Mesendoderm (in vitro differentiated cells): ENCODE measurements at places on chromosomes 12 and 14.

DNA sequence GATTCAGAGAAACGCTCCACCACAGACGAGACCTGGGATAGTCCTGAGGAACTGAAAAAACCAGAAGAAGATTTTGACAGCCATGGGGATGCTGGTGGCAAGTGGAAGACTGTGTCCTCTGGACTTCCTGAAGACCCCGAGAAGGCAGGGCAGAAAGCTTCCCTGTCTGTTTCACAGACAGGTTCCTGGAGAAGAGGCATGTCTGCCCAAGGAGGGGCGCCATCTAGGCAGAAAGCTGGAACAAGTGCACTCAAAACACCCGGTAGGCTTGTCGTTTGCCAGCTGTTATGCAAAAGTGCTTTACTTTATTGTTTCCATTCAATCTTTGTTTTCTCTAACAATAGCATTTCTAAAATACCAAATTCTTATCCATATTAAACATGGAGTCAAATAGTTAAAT lies 287.3 kb downstream of the NAV3 start:
- H3K27ac ChIP-seq = no peak overlapping the region
- H3K4me3 ChIP-seq = no peak overlapping the region
- no peaks in the 10 kb centered on the region for H3K27me3 ChIP-seq
- H3K36me3 ChIP-seq = no peaks in the 10 kb centered on the region

- H3K4me3 ChIP-seq = no peak overlapping the region
- DNase-seq = peak; percentile 9
- H3K4me1 ChIP-seq = no peaks in the 10 kb centered on the region
- H3K27me3 ChIP-seq = no peaks in the 10 kb centered on the region
These were observed 77.2 kb downstream of the BAZ1A start for GRCh38 chr14:34797747-34798583.

DNA sequence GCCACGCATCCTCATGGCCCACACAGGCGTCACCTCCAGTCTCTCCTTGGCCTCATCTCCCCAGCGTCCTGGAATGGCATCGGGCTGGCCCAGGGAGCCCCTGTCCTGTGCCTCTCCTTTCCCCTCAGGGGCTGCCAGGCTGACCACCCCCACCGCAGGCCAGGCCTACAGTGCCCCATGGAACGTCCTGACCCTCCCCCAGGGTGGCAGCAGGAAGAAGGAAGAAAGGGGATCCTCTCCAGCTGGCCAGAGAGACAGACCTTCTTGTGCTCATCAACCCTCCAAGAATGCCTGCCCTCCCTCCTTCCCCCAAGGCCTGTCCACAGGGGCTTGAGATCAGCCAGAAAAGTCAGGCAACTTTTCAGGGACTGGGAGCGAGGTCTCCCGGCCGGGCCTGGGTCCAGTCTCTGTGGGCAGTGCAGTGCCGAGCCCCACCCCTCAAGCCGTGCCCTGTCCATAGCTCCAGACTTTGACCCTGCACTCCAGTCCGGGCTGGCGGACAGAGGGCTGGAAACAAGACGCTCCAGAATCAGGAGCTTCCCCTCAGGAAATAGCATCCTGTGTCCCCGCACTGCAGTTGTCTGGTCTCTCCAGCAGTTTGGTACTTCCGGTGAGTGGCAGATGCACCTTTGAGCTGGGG lies at the start of gene DAO:
Gene DAO, plus strand, starts transcription at position 478 of the 640 bp plus-strand sequence. CDS start 4,915 bp downstream, outside the sequence.
- no peaks in the 10 kb centered on the region for H3K4me1 ChIP-seq
- no peak within 1 kb of the TSS for H3K4me3 ChIP-seq
- no peak for DNase-seq
- H3K27me3 ChIP-seq = no peaks in the 10 kb centered on the region

DNA sequence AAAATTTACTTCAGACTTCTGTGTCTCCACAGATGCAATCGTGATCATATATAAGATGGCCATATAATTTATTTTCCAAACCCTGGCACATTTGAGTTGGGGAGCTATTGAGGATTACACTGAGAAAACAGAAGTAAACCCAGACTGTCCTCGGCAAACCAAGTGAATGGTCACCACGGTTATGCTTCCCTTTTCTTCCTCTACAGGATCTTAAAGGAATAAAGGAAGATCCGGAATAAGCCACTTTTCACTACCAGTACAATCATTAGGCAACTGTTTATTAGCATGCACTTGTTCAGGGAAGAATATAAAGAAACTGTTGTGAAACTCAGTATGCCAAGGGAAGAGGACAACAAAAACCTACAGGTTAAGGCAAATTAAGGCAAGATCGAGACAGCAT lies 27.6 kb downstream of the SBNO1 start:
- H3K36me3 ChIP-seq = peaks cover 5% of the 10 kb centered on the region
- no peaks in the 10 kb centered on the region for H3K4me1 ChIP-seq
- no peak overlapping the region for H3K4me3 ChIP-seq

GRCh38 chr12:70845268-70845667 lies 75.3 kb downstream of the PTPRR start:
- no peak overlapping the region for H3K27ac ChIP-seq
- no peak for DNase-seq
- H3K4me3 ChIP-seq = no peak overlapping the region
- no peaks in the 10 kb centered on the region for H3K27me3 ChIP-seq

- no peaks in the 10 kb centered on the region for H3K27me3 ChIP-seq
- H3K4me3 ChIP-seq = no peak overlapping the region
- DNase-seq = no peak
- no peak overlapping the region for H3K27ac ChIP-seq
- H3K4me1 ChIP-seq = no peaks in the 10 kb centered on the region
These were observed 93.2 kb downstream of the DACT1 start for GRCh38 chr14:58730792-58731464.

GRCh38 chr12:39176356-39176755 lies 266.6 kb downstream of the KIF21A start:
- no peaks in the 10 kb centered on the region for H3K4me1 ChIP-seq
- no peak overlapping the region for H3K27ac ChIP-seq
- H3K36me3 ChIP-seq = no peaks in the 10 kb centered on the region
